EL (cell line): ENCODE measurements at places on chromosomes 13 and 19.

GRCh38 chr19:44476559-44477408 lies 23.5 kb downstream of the ZNF180 start:
- DNase-seq: peak; percentile 10

- no peak for DNase-seq
Observed at GRCh38 chr13:36413161-36413560, 19.1 kb upstream of the CCNA1 start.

DNA sequence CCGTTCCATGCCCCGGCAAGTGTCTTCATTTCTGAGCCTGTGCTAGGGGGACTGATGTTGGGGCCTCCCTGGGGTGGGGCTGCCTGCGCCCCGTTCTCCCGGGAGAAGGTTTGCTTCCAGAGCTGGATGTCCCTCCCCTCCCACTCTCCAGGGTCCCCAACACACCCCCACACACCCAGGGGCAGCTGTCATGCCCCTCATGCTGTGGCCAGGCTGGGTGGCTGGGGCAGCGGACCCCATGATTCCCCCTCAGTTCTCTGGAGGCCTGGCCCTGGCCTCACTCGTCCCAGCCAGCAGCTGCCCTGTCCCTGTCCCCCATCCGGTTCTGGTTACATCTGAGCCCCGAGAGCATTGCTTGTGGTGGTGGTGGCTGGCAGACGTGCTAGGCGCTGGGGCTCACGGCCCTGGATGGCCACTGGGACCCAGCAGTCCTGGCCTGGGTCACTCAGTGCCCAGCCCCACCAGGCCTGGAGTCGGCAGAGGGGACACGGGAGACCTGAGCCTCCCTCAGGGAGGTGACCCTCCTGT lies 184.8 kb downstream of the KDM4B start:
- DNase-seq: no peak

DNA sequence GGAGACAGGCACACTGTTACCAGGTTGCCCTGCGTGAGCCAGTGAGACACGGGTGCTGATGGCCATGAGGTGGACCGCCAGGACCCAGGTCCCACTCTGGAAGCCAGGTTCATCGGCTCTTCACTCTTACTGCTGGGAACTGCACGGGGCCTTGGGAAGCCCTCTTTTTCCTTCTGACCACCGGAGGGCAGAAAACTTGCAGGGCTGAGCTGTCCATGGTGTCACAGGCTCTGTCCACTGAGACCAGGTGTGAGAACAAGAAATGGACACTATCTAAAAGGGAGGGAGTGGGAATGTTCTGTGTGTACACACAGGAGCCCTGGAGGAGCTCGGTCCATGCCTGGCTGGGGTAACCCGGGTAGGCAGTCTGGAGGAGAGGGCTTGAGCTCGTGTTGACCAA lies 93.4 kb downstream of the UQCRFS1 start:
- no peak for DNase-seq

GRCh38 chr13:25171170-25171516 lies 945 bp downstream of the AMER2 start:
- no peak for DNase-seq

DNA sequence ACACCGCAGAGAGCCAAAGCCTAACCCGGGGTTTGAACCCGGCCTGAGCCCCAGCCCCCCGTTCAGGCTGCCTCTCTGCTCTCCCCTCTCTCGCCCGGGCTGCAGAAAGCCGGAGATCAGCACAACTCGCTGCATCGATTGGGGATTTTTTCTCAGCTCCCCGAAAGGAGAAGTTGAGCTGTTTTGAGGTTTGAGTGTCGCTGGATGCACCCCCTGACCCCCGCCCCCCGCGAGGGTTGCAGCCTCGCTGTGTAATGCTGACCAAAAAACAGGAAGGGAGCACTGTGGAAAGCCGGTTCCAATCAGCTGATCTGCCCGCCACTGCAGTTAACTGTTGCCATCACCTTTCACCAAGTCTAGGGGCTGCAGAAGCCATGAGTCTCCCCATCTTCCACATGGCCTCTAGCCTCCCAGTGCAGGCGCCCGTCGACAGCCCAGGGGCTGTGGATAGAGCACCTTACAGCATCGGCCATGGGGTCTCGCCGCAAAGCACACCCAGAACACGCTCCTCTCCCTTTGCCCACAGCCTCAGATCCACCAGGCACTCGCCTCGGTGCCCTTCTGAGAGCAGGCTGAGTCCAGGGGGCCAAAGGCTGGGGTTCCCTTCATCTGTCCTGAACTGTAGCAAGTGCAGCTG lies 34.5 kb downstream of the MYO9B start:
- DNase-seq: no peak
